ENCODE measurements at places on chromosomes 1 and 21.
A peak's percentile ranks its signal among the peaks of the same experiment; 100 is the strongest.

- no peak for DNase-seq
Observed at GRCh38 chr1:175947771-175948170, 204.4 kb upstream of the TNR start.

DNA sequence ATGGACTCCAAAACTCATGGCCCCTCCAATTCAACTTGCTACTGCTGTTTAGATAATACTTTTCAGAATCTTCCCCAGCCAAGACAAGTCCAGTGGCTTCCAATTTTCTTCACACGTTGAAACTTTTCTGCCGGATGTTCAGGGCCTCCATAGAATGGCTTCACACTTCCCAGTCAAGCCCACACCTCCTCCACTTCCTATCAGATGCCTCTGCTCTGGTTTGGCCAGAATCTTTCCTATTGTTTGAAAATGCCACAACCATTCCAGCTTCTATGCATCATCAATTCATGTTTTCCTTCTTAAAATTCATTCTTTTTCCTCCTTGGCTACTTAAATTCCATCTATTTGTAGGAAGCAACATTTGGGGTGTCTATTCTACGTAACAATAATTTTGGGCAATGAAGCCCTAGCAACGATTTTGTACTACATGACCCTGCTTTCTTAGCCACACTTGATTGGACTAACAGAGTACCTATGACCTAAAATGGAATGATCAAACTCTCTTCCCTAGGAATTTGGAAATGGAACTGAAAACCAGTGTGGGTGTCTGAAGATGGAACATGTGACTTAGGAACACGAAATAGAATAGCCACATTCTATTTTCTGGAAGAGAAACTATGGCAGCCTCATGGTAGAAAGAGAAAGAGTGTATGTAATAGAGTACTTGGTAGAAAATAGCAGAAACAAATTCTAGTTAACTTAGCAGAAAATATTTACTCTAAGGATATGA lies 74.1 kb upstream of the CNIH3 start:
- DNase-seq, result peak; percentile 51

DNA sequence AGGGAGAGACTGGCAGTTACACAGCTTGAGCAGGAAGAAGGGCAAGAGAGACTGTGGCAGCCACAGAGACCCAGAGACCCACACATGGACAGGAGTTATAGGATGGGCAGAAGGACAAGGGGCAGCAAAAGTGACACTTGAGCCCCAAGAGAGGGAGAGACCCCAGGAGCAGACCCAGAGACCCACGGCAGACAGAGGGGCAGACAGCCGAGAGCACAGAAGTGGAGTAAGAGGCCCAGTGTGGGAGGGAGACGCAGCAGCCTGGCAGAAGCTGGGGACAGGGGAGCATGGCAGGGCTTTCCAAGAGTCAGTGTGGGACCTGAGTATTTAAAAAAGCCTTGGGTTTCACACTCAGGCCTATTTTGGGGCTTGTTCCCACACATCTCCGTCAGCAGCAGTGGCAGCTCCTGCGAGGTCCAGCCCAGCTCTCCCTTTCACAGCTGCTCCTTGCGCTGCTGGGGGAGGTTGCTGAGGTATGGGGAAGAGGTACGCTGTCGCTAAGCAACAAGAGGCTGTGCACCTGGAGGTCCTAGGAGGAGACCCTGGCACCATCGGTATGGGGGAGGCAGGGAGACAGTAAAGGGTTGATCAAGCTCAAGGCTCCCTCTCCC lies 9.0 kb upstream of the MEF2D start:
- no peak for DNase-seq

DNA sequence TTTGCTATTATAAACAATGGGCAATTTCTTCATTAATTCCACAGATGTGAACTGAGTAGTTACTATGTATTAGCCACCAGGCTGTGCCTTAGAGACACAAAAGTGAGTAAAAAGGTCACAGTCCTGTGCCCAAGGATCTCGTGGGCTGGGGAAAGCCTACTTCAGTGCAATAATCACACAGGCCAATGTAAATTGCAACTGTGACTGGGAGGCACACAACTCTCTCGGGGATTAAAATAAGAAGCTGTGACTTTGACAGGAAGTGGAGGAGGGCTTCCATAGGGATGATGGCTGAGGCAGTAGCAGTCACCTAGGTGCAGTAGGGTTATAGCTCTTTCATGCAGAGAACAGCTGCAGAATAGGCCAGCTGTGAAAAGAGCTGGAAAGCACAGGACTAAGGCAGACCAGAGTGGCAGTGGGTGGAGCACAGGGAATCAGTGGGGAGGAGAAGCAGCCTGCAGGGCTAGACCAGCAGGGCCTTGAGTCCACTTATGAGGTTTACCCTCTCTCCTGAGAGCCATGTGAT lies 121.9 kb downstream of the MAB21L3 start:
- no peak for DNase-seq

GRCh38 chr1:41400225-41400624 lies 39.0 kb downstream of the FOXO6 start:
- DNase-seq, result no peak
